Breast epithelium (tissue), 4 donors: ENCODE measurements at places on chromosomes 2 and 18.

GRCh38 chr2:55103046-55103445, 52.8 kb upstream of the RTN4 start:
- no peak for DNase-seq

GRCh38 chr2:25928668-25929067, 50.4 kb upstream of the ASXL2 start:
- DNase-seq, result no peak

GRCh38 chr2:196247114-196247975, 76.0 kb upstream of the STK17B start:
- no peak for DNase-seq

DNA sequence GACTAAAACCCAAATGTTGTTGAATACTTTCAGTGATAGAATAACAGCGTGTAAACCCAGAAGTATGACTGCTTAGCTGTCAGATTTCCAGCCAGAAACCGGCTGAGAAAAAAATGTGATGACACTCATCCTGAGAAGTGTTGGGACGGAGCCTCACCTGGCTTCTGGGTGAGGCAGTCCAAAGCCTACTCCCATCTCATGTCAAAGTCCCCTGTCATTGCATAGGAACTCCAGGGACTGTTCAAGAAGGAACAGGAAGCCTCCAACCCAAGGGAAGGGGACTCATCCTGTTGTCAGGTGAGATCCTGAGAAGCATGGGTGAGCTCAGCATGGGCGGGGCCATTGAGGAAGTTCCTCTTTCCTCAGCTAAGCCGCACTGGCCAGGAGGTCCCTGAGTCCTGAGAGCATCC, 11.3 kb upstream of the CHRNA1 start:
- no peak for DNase-seq

- DNase-seq, result no peak
Measured at GRCh38 chr18:28189400-28190239, 12.7 kb upstream of the CDH2 start.

- no peak for DNase-seq
Measured at GRCh38 chr2:201906777-201907562, 100.6 kb downstream of the CDK15 start.

DNA sequence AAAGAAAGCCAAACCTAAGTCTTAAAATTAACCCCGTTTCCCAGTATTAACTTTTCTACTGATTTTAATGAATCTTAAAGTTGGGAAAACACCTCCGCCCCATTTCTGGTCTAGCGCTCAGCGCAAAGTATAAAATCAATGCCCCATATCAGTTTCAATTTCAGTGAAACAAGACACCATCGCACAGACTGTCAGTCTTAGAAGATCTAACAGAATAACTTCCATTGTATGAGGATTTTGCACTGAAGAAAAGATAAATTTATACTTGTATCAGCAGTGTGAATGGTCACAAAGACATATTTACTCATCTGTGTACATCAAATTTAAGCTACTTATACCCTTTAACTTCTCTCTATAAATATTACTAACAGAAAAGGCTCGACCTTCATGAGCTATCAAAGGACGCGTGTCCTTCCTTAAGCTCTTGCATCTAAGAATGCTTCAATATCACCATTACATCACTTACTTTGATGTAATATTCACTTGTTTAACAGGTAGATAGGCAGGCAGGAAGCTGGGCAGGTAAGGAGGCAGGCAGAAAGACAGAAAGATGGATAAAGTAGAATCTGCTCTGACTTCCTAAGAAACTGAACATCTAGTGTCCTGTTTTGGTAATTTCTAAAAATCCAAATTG, 183.0 kb downstream of the TCF4 start:
- DNase-seq, result no peak

DNA sequence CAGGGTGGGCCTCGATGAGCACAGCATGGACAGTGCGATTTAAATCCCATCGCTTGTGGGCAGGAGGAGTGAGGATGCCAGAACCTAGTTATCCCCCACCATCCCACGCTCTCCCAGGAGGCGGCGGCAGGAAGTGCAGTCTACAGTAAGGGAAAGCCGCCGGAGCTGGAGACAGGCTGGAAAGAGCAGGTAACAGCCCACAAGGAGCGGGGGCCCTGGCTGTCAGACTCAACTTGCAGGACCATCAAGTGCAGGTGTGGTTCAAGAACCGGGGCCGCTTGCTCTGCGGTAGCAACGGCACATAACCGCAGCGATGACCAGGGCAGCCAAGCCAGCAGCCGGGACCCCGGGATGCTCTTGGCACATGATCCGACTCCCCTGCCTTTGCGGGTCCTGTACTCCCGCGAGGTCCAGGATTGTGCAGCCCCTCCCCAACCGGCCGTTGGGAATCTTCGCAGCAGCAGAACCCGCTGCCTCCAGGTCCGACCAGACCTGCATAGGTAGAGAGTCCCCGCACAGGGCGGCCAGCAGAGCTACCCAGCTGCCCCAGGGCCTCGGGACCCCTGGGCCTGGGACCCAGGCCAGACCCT, 82.1 kb downstream of the BIN1 start:
- no peak for DNase-seq

DNA sequence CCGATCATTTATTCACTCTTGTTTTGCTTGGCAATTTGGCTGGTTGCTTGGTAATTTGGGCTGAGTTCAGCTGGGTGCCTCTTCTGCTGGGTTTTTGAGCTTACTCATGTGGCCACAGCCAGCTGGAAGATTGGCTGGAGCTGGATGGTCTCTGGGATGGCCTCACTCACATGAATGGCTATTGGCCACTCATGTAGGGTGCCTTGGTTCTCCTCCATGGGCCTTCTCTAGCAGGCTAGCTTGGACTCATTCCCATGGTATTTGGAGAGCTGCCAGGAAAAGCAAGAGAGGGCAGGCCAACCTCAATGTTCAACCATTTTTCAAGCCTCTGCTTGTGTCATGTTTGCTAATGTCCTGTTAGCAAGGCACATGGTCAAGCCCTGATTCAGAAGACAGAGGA, 16.9 kb downstream of the ZAP70 start:
- DNase-seq, result no peak

DNA sequence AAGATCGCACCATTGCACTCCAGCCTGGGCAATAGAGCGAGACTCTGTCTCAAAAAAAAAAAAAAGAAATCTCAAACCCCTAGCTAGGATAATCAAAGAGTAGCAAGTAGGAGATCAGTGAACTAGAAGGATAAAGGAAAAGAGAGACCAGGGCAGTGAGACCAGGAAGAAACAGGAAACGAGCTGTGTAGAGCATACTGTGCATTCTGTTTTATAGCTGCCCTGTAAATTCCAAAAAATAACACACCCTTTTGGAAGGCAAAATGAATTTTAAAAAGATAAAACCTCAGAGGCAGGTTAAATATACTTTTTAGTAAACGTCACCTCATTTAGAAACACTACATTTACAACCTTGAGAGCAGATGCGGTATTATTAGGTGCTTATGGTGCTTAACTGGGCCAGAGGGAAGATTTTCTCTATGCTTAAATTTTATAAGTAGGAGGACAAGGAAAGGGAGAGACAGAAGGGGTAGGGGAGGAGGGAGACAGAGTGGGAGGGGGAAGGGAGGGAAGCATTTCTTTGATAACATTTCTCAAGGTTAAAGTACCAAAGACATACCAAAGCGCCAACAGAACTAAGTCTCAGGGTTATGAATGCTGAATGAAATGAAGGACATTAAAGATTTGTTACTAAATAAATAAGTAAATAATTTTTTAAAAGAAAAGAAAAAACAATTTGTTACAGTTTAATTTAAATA, 30.1 kb downstream of the FEZ2 start:
- DNase-seq, result no peak

DNA sequence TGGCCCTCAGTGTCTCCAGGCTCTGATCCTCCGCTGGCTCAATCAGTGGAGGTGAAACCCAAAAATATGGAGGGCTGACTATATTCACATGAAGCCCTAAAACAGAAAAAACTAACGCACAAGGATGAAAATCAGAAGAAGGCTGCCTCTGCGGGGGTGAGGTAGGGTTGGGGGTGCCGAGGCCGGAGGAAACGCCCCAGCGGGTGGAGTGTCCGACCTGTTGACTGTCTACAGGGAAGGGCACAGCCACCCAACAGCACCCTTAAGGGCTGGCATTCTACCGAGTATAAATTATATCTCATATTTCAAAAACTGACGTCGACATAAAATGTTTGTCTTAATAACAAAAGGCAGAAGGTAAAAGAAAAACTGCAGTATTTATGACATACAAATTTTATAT, 223.5 kb downstream of the HDAC4 start:
- no peak for DNase-seq

GRCh38 chr2:231521443-231521842, 8.8 kb downstream of the NMUR1 start:
- DNase-seq, result no peak

- DNase-seq, result no peak
Measured at GRCh38 chr2:119579424-119580295, 35.4 kb downstream of the CFAP221 start.

GRCh38 chr2:6423944-6424343, 441.8 kb downstream of the CMPK2 start:
- DNase-seq, result no peak

DNA sequence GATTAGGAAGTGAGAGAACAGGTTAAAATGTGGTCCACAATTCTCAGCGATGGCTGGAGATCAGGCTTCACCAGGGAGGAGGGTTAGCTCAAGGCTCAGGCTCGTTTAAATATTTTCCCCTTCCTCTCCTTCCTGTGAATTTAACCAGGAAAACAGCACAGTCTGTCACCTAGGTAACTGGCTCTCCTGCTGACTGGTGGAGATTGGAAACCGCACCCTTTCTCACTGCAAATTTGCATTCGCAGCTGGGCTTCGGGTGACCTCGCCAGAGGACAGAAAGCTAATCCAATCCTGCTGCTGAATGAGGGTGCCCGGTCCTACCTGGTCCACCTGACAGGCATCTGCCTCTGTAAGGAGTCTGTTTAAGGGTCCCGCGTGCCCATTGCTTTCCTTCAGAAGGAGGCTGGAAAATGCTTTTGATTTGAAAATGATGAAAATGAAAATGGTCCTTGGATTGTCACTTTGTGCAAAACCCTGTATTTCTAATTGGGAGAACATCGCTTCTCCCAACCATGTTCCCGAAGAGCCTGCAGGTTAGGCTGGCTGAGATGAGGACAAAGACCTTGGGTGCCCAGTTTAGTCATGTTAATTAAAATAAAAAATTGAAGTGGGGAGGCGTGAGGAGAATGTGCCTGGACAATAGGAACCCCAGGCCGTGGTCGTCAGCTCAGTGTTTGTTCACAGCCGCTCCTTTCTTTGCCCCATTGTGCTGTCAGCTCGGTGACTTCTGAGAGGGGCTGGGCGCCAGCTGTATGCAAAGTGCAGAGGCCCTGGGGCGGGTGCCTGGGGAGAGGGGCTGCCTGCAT, 43.4 kb upstream of the MTCL1 start:
- no peak for DNase-seq

GRCh38 chr2:10091182-10091888, 11.1 kb upstream of the CYS1 start:
- DNase-seq, result no peak

- DNase-seq, result no peak
Measured at GRCh38 chr18:9839853-9840252, 45.9 kb upstream of the TXNDC2 start.

GRCh38 chr18:48136051-48136826, 205.8 kb upstream of the SMAD2 start:
- no peak for DNase-seq

DNA sequence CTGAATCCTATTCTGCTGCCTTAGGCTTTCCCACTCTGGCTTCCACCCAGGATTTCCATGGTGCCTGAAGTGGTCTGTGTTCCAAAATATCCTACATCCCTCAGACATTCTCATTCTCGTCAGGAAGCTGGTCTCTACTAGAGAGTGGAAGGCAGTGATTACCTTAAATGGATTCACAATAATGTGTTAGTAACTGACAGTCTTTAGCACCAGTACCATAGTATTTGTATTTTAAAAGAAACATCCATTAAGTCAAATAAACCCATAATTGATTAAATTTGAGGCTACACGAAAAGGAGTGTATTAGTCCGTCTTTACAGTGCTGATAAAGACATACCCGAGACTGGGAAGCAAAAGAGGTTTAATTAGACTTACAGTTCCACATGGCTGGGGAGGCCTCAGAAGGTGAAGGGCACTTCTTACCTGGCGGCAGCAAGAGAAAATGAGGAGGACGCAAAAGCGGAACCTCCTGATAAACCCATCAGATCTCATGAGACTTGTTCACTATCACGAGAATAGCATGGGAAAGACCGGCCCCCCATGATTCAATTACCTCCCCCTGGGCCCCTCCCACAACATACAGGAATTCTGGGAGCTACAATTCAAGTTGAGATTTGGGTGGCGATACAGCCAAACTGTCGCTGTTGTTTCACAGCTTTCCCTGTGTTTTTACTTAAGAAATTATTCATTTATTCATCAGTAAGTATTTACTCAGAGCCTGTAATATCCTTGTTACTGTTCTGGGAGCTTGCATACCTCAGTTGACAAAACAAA, 306.5 kb downstream of the STK39 start:
- no peak for DNase-seq

DNA sequence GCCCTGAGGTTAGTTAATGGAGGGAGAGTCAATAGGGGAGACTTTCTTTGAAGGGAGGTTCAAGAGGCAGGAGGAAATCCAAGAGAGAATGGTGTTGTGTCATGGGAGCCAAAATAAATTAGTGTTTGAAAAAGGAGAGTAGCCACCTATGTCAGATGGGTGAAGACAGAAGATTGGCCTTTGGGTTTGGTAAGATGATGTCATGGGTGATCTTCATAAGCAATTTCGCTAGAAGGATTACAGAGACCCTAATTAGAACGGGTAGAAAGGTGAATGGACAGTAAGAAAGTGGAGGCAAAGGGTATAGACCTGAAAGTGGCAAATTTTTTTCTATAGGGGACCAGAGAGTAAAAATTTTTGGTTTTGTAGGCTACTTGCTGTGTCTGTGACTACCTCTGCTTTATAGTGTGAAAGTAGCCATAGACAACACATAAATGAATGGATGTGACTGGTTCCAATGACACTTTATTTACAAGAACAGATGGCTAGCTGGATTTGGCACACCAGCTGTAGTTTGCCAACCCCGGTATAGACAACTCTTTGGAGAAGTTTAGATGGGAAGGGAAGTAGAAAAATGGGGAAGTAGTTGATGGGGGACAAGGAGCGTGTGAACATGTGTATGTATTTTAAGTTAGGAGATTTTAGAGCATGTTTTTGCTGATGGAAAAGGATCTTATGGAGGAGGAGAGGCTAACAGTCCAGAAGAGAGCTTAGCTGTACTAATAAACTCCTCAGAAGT, 9.3 kb downstream of the STAMBP start:
- DNase-seq, result no peak

- no peak for DNase-seq
Measured at GRCh38 chr18:48572402-48573126, 33.7 kb downstream of the CTIF start.

GRCh38 chr2:137672989-137673552, 291.2 kb upstream of the HNMT start:
- no peak for DNase-seq

- DNase-seq, result peak; percentile 90
Measured at GRCh38 chr2:65432227-65433190, at the start of gene SPRED2. Gene SPRED2 (minus strand): TSS chr2:65432599. CDS start chr2:65431987, 612 bp downstream.

DNA sequence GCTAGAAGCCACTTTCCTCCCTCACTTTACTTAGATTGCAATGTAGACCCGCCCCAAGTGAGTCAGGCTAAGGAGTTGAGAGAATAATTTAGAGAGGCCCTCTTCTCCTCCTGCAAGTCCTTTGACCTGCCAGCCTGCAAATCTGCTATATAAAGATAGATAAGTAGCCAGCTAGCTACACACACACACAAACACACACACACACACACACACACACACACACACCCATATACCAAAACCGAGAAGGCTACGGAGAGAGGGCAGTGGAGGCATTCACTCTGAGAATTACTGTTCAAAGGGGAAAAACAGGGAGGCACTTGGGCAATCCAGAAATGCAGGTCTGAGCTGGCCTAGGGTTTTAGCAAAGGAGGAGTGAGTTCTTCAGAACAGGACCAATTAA, 23.0 kb upstream of the SMAD7 start:
- DNase-seq, result no peak

GRCh38 chr2:218615868-218616315, 8.2 kb downstream of the PLCD4 start:
- DNase-seq, result no peak
